ENCODE measurements at places on chromosomes 6 and 20. TPM values are rescaled to one million over a fixed set of nuclear protein-coding genes. Genes with fewer than 3 reads are reported as not detected.

Gene OR2B2
- total RNA-seq, result not detected

Gene OPRM1
- not detected for total RNA-seq

Gene PTP4A1
- 29.2 TPM for total RNA-seq

Gene DYNLT2
- total RNA-seq, result 0.61 TPM

Gene POPDC3
- 50.3 TPM for total RNA-seq

Gene TRIM10
- total RNA-seq, result not detected

Gene MYCT1
- total RNA-seq, result 0.16 TPM
